Endodermal cell (in vitro differentiated cells): ENCODE measurements at places on chromosomes 5 and 9. TPM values are rescaled to one million over a fixed set of nuclear protein-coding genes. Genes with fewer than 3 reads are reported as not detected.

Gene INSL6
- total RNA-seq: not detected in 3 replicates

DNA sequence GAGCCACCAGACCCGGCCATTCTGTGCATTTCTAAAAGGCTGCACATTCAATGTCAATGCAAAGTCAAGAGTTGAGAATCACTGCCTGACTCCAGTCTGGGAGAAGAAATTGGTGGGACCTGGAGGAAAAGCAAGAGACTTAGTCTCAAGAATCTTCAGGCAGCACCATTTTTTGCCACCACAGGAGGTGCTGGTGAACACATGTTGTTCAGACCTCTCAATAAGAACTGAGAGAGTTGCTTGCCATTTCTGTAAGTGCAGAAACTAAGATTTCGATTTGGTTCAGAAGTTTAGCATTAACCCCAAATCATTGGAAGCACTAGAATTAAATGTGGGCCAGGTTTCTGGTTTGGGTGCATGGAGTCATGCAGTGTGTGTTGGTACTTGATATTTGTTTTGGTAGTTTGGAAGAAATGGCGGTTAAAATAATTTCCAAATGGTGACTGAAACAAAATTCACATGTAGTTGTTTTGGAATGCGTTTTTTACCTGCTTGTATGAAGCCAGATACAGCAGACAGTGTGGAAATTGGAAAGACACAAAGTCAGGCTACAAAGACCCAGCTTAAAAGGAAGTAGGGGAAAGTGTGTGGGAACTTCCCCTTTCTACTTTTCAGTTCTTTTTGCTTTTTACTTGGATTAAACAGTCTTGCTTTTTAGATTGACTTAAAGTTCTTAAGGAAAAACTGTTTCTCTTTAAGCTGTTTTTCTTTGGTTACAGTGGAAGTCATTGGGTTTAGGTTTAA, 20.4 kb downstream of the PDE8B start:
- no peaks in the 10 kb centered on the region for H3K27me3 ChIP-seq
- no peak overlapping the region for H3K4me3 ChIP-seq
- peaks cover 5% of the 10 kb centered on the region for H3K4me1 ChIP-seq
- H3K36me3 ChIP-seq: no peaks in the 10 kb centered on the region

Gene TMEM174
- total RNA-seq: not detected in 2 replicates

DNA sequence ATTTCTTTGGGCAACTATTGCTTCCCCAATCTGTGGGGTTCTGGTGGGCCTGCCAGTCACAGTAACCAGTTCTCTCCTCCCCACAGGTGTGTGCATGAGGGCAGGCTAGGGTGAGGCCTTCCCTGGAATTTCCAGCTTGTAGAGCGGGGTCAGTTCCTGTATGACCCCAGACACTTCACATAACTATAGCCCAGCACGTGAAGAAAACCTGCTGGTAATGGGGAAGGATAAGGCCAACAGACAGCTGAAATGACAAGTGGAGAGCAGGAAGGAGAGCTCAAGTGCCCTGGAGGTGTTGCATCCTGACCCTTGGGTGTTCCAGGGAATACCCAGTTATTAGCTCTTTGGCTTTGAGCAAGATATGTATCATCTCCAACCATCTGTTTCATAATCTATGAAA, 142.2 kb downstream of the CDC42SE2 start:
- peaks cover 56% of the 10 kb centered on the region for H3K36me3 ChIP-seq
- no peaks in the 10 kb centered on the region for H3K4me1 ChIP-seq
- no peak overlapping the region for H3K4me3 ChIP-seq

GRCh38 chr5:146340260-146341081, 1.8 kb downstream of the POU4F3 start:
- DNase-seq: peak; percentile 91
- no peaks in the 10 kb centered on the region for H3K36me3 ChIP-seq
- no peak overlapping the region for H3K4me3 ChIP-seq
- no peak overlapping the region for H3K27ac ChIP-seq
- H3K4me1 ChIP-seq: peaks cover 7% of the 10 kb centered on the region
